Stimulated activated CD4-positive, alpha-beta T cell treated with anti-CD3 and anti-CD28 coated beads, Interleukin-1b, Interleukin-23, amount 100 ng/mL, for 48 hours (primary cell): ENCODE measurements at places on chromosomes 5 and 9.
A peak's percentile ranks its signal among the peaks of the same experiment; 100 is the strongest.

DNA sequence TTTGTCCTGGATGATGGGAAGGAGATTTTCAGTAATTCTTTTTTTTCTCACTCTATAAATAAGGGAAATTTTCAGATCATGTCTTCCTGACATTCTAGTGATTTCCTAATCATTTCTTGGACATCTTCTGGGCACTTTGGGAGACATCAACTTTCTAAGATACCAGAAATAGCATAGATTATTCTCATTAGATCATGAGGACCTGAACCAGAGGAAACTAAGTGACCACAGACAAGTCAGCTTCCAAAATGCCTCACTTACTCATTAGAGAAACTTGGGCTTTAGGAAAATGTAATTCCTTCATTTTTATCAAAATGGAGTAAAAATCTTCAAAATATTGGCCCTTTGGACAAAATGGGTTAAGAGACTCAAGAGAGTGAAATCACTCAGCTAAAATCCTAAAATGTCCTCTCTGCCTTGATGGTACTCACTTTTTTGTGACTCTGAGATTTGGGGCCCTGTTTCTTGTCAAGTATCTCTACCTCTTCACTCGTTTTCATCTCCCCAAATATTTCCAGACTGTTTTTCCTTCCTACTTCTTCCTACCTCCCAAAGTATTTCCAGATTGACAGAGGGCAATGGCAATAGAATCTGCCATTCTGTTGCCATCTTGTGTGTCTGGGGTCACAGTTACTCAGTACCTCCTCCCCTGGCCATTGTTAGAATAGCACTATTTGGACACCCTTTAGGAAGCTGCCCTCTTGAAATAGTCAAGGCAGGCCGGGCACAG is 194.5 kb downstream of the NR3C1 start:
- DNase-seq: no peak

- DNase-seq: no peak
Measured at GRCh38 chr9:31996331-31996730, 388.1 kb upstream of the ACO1 start.

GRCh38 chr9:99264070-99264680 is 42.1 kb downstream of the SEC61B start:
- DNase-seq: peak; percentile 11

GRCh38 chr5:137782984-137783536 is 28.9 kb upstream of the HNRNPA0 start:
- DNase-seq: no peak

- no peak for DNase-seq
Measured at GRCh38 chr9:19690128-19690527, 98.7 kb downstream of the SLC24A2 start.

- no peak for DNase-seq
Measured at GRCh38 chr9:131704141-131704983, 35.5 kb downstream of the RAPGEF1 start.

DNA sequence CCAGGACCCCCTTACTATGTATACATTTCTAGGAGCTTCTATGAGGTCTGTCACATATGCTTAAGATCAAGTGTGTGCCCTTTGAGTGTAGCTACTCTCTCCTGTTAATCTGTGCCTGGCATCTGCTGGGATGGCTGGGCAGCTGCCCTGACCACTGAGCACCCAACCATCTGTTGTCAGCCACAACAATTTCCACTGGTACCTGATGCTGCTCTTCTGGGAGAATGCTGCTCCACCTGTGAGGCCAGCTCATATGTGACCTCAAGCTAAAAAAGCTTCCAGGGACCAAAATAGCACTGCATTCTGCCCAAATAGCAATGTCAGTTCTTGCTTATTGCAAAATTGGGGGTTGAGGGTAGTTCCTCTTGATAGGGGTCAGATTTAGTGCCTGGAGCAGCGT is 595.6 kb downstream of the RAB3C start:
- DNase-seq: no peak

DNA sequence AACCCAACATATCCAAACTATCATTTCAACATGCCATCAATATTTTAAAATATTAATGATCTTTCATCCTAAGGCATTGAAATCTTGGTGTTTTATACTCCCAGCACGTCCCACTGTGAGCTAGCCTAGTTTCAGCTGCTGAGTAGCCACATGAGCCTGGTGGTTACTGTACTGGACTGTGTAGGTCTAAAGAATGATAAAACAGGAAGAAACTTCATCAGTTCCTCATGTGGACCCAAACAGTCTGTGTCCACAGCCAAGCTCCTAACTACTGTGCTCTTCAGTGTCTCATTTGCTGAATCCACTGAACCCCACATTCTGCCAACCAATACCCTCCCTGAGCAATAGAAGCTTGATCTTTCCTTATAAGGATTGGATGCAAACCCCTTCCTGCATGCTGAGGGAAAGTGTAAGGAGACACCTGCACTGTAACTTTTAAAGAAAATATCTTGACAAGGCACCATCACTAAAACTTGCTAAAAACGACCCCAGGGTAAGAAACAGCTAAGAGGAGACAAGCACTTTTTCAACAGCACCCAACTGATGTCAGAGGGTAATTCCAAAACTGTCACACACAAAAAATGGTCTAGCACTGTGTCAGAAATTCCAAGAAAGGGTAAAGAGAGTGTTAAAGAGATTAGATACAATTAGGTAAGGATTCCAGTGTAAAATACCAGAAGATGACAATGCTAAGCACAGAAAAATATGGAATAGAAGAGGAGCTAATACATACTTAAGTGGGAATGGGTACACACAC is 126.9 kb downstream of the SPOCK1 start:
- DNase-seq: no peak

DNA sequence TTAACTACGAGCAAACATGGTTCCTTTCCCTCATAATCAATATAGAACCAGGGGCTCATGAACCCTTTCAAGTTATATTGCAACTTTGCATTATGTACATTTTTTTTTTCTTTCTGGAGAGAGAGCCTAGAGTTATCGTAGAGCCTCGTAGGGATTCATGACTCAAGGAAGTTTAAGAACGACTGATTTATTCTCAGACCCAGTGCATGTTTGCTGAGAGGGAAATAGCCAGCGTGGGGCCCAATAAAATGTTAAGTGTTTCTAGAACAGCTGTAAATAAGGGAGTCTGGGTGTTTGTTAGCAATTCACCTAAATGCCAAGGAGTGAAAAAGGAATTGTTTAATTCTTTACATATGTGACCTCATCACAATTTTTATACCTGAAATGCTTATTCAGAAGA is 119.0 kb upstream of the KLF9 start:
- DNase-seq: no peak

GRCh38 chr5:63928451-63928850 is 33.8 kb downstream of the HTR1A start:
- DNase-seq: no peak

- DNase-seq: no peak
Measured at GRCh38 chr9:88596376-88596775, 61.4 kb downstream of the NXNL2 start.

- no peak for DNase-seq
Measured at GRCh38 chr5:62900976-62901375, 322.4 kb downstream of the LRRC70 start.

- no peak for DNase-seq
Measured at GRCh38 chr5:171367424-171368370, 20.0 kb upstream of the NPM1 start.

DNA sequence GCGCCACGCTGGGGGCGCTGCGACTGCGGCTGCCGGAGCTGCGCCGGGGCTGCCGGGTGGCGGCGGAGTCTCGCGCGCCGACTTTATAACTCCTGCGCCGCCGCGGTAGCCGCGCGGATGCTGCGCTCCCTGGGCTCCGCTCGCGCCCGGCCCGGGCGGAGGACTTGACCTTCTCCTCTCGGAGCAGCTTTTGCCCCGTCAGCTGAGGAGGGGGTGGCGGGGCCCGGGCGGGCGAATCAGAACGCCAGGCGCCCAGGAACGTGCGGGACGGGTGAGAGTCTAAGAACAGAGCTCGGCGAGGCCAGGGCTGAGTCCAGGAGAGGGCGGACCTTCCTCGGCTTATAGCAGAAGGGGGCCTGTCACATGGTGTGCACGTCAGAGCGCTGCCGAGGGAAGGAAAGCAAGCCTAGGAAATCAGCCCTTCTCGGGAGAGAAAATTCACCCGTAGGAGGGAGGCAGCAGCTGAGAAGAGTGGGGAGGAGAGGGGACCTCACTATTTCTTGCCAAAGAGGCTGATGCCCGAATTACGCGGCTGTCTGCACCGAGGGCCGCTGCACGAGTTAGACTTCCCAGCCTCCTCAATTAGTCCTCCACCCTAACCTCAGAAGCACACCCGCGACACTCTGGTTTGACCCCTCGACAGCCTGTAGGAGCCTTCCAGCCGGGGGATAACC is at the start of gene FOXD1:
TSS of gene FOXD1 (minus strand) at position 315 of the 674 bp plus-strand sequence. CDS start 415 bp downstream, outside the sequence.
- peak; percentile 37 for DNase-seq

- DNase-seq: no peak
Measured at GRCh38 chr9:76607730-76608436, 148.9 kb downstream of the GCNT1 start.

DNA sequence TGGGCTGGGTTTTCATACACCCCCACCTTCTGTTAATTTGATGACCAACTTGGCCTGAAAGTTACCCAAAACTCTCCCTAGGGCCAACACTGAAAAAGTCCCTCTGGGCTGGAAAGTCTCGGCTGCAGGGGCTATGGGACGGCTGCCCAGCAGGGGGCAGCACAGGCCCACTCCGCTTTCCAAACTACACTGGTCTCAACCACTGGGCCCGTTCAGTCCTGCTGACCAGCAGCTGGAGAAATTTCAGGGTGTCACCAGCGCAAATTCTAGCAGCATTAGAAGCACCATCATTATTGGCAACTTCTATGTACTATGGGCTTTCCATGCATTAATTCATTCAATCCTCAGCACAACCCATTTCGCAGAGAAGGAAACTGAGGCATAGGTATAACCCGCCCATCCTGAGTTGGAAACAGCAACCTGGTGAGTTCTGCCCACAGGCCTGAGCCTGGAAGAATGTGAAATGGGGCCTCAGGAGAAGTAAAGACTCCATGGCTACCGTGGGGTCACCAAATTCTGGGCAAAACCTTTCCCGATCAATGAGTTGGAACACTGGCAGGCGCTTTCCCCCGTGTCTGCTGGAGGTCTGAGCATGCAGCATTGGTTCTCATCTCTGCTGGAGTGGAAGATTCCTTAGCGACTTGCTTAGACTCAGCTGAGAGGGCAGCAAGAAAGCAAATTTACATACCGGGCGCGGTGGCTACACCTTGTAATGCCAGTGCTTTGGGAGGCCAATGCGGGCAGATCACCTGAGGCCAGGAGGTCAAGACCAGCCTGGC is 9.7 kb downstream of the ORM2 start:
- peak; percentile 51 for DNase-seq

DNA sequence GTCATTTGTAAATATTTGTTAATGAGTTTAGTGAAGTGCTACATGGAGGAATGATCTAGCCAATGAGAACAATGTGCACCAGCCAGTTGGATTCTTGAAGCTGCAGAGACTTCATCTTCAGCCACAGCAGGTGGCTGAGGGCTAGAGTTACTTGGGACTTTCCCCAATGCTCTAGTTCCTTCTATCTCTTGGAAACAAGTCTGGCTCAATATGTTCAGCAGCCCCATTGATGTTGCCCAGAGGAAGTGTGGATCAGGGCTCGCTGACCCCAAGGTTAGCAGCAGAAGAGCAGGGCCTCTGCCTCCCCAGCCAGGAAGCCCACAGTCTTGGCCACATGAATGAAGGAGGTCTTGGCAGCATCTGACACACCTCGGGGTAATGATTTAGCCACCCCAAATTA is 117.5 kb downstream of the SLC1A3 start:
- no peak for DNase-seq

GRCh38 chr5:68762201-68762600 is 331.6 kb upstream of the SLC30A5 start:
- DNase-seq: no peak

DNA sequence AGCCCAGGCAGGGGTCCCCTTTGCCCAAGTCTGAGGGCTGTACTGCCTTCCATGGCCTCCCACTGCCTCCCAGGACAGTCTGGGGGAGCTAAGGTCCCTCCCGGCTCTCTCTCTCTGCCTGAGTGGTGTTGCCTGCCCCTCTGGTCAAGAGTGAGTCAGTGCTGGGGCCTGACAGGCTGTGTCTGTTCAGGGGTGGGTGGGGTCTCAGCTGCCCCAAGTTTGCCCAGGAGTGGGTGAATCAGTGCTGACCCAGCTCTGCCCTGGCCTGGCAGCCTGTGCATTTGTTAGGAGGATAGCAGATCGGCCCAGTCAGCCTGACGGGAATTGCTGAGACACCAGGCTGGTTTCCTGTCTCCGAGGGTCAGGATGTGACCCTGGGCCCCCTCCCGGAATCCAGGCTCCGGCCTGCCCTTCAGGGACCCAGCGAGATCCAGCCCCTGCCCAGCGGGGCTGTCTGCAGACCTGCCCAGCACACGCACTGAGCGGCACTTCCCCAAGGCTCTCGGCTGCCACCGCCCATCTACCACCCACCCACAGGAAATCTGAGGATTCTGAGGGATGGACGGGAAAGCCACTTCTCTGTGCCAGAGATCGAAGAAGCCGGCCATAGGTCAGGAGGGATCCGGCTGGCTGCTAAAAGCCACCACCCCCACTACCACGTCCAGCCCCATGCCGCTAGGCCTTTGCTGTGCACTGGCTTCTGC is 15.9 kb downstream of the ENG start:
- no peak for DNase-seq

- no peak for DNase-seq
Measured at GRCh38 chr5:102450313-102450990, 48.3 kb downstream of the SLCO6A1 start.

DNA sequence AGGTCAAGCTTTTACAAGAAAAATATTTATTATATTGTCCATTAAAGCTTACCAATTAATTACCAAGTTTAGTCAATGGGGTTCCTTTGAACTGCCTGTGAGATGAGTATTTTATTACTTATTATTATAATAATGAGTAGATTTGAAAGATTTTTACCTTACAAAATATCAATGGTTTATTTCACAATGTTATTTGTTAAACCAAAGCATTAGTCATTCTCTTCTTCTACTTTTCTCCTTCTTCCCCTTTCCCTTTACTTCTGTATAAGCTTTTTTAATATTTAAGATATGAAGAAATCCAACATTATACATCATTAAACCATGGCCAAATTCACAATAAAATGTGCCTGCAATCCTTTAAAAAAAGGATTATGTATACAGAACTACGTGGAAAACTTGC is 369.5 kb downstream of the ARL15 start:
- DNase-seq: no peak

- no peak for DNase-seq
Measured at GRCh38 chr5:61263072-61263471, 69.0 kb upstream of the ZSWIM6 start.

- DNase-seq: no peak
Measured at GRCh38 chr5:7261049-7261448, 134.9 kb upstream of the ADCY2 start.
